ENCODE measurements at places on chromosomes 16 and 17.
A peak's percentile ranks its signal among the peaks of the same experiment; 100 is the strongest.

DNA sequence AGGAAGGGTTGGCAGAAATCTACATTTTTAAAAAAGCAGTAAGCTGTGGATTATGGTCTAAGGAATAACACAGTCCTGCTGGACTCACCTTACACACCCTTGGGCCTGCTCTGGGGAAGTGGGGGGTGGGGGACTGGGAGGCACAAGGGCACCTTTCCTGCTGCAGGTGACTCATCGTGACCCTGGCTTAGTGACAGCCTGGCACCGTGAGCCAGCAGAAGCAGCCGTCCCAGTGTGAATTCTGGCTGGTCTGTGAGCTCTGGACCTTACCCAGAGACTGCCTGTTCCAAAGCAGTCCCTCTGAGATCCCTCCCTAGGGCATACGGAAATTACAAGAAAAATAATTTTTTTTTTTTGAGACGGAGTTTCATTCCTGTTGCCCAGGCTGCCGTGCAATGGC is 4.2 kb upstream of the CRK start:
- no peak overlapping the region for H3K4me3 ChIP-seq
- H3K27ac ChIP-seq: no peak overlapping the region
- DNase-seq: no peak
- H3K27me3 ChIP-seq: no peaks in the 10 kb centered on the region
- H3K36me3 ChIP-seq: no peaks in the 10 kb centered on the region
- peaks cover 47% of the 10 kb centered on the region for H3K4me1 ChIP-seq

DNA sequence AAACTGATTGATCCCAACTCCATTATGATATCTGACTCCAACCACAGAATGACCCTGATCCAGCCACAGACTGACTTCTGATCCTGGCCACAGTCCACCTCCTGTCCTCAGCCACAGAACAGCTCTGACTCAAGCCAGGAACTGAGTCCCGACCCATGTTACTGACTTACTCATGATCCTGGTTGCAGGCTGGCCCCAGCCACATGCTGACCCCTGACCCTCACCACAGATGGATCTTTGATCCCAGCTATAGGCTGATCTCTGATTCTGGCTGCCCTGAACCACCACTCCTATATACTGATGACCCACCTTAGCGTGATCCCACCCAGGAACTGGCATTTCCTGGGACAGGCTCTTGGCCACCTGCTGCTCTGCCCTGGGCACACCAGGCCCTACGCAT is 32.2 kb upstream of the IL21R start:
- H3K27ac ChIP-seq: no peak overlapping the region
- H3K4me1 ChIP-seq: peaks cover 80% of the 10 kb centered on the region
- no peak overlapping the region for H3K4me3 ChIP-seq
- H3K27me3 ChIP-seq: no peaks in the 10 kb centered on the region

DNA sequence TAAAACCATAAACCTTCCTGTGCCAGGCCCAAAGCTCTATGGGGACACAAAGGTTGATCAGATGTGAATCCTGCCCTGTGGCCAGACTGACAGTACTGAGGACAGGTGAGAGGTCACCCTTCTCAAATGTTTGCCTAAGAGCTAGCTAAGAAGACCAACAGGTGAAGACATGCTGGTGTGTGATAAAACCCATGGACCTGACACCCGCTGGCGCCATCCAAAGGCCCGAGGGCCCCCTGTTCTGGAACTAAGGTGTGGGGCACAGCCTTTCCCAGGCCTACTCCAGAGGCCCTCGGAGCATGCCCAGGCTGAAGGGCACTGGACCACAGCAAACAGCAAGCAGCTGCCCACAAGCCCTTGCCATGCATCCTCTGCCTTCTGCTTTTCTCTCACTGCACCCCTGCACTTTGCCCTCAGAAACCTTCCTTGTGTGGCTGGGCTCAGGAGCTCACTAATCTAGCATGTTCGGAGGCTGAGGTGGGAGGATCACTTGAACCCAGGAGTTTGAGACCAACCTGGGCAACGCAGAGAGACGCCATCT is 5.2 kb upstream of the CDK3 start:
- H3K4me3 ChIP-seq: no peak overlapping the region
- no peaks in the 10 kb centered on the region for H3K27me3 ChIP-seq
- no peak for DNase-seq
- H3K27ac ChIP-seq: no peak overlapping the region
- H3K4me1 ChIP-seq: peaks cover 14% of the 10 kb centered on the region
- H3K36me3 ChIP-seq: peaks cover 3% of the 10 kb centered on the region

- no peaks in the 10 kb centered on the region for H3K36me3 ChIP-seq
- H3K27ac ChIP-seq: no peak overlapping the region
- H3K4me3 ChIP-seq: no peak overlapping the region
- H3K27me3 ChIP-seq: peaks cover 1% of the 10 kb centered on the region
Measured at GRCh38 chr17:80029258-80029974, 6.3 kb downstream of the TBC1D16 start.

GRCh38 chr17:76504117-76504516 is 2.9 kb upstream of the RHBDF2 start:
- no peak for DNase-seq
- H3K27ac ChIP-seq: no peak overlapping the region
- no peak overlapping the region for H3K4me3 ChIP-seq
- no peaks in the 10 kb centered on the region for H3K27me3 ChIP-seq
- H3K4me1 ChIP-seq: peaks cover 36% of the 10 kb centered on the region
- H3K36me3 ChIP-seq: no peaks in the 10 kb centered on the region

DNA sequence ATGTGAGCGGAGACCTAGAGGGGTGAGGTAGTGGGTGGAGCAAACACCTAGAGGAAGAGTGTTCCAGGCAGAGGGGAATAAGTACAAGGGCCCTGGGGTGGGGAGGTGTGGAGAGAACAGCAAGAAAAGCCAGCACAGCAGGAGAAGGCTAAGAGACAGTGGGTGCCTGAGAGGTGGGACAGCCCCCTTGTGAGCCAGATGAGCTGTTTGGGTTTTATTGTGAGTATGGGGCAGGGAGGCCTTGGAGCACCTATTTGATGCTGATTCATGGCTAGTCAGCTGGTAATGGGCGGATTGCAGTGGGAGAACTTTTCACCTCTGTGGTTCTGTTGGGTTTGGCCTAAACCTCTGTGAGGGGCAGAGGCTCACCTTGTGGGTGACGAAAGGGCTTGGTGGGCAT is 68.4 kb downstream of the ABCC1 start:
- no peak for DNase-seq
- H3K27me3 ChIP-seq: no peaks in the 10 kb centered on the region
- peaks cover 45% of the 10 kb centered on the region for H3K36me3 ChIP-seq
- H3K4me1 ChIP-seq: no peaks in the 10 kb centered on the region

- no peak overlapping the region for H3K27ac ChIP-seq
- H3K36me3 ChIP-seq: no peaks in the 10 kb centered on the region
- H3K4me3 ChIP-seq: no peak overlapping the region
- no peaks in the 10 kb centered on the region for H3K4me1 ChIP-seq
- DNase-seq: no peak
Measured at GRCh38 chr16:49324703-49325102, 43.1 kb upstream of the CBLN1 start.

DNA sequence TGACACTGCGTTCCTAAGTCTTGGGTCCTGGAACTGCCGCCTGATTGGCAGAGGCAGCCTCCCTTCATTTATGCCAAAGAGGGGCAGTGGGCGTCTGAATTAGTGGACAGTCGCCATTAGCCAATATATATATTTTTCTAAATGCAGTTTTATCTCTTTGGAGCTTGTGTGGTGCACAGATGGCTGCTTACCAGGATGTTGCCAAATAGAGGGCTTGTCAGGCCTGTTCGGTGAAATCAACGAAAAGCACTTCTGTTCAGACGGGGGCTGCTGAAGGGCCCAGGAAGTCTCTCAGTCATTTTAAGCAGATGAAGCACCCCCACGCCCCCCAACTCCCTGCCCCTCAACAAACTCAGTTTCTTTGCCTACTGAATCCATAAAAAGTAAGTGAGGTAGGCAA is 66.0 kb downstream of the RAP1GAP2 start:
- H3K4me3 ChIP-seq: no peak overlapping the region
- H3K27ac ChIP-seq: no peak overlapping the region
- DNase-seq: no peak
- no peaks in the 10 kb centered on the region for H3K4me1 ChIP-seq
- H3K27me3 ChIP-seq: no peaks in the 10 kb centered on the region
- peaks cover 11% of the 10 kb centered on the region for H3K36me3 ChIP-seq

- H3K27ac ChIP-seq: no peak overlapping the region
- no peak for DNase-seq
- H3K4me1 ChIP-seq: peaks cover 3% of the 10 kb centered on the region
- no peak overlapping the region for H3K4me3 ChIP-seq
- no peaks in the 10 kb centered on the region for H3K27me3 ChIP-seq
Measured at GRCh38 chr17:78991906-78992532, 12.3 kb upstream of the LGALS3BP start.

DNA sequence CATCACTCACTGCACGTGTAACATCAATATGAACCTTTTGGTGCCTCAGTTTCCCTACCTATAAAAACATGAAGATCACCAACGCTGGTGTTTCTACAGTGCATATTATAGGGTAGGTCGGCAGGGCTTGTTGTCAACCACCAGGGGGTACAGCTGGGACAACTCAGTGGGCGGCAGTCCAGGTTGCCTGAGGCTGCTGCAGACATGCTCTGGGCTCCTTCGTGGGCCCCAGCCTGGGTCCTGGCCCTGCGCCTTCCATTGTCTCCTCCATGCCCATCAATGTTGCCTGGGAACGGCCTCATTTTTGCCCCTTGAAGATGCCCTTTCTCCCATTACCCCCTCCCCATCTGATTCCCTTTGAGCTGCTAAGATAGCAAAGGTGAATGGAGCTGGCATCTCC is 89.8 kb downstream of the GSG1L start:
- no peaks in the 10 kb centered on the region for H3K27me3 ChIP-seq
- no peaks in the 10 kb centered on the region for H3K36me3 ChIP-seq
- DNase-seq: no peak
- no peaks in the 10 kb centered on the region for H3K4me1 ChIP-seq

GRCh38 chr16:66519482-66520373 is 30.2 kb downstream of the TK2 start:
- H3K4me1 ChIP-seq: peaks cover 90% of the 10 kb centered on the region
- H3K27ac ChIP-seq: no peak overlapping the region
- H3K27me3 ChIP-seq: no peaks in the 10 kb centered on the region

DNA sequence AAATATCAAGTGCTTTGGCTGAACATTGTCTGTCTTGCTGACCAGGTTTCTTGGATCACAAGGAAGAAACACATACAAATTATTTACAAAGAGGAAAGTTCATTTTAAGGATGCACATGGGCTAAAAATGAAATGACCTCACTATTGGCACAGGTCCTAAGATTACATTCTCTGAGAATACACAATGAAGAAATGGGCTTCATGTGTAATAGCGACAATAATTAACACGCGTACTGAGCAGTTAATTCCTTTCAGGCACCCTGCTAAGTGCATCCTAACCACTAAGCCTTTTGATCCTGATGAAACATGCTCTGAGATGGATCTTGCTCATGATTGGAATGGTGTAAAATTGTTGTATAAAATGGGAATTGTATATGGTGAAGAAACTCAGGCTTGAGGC is 429.0 kb downstream of the HS3ST4 start:
- H3K27me3 ChIP-seq: no peaks in the 10 kb centered on the region
- no peak overlapping the region for H3K4me3 ChIP-seq
- no peaks in the 10 kb centered on the region for H3K36me3 ChIP-seq
- DNase-seq: no peak
- no peaks in the 10 kb centered on the region for H3K4me1 ChIP-seq

DNA sequence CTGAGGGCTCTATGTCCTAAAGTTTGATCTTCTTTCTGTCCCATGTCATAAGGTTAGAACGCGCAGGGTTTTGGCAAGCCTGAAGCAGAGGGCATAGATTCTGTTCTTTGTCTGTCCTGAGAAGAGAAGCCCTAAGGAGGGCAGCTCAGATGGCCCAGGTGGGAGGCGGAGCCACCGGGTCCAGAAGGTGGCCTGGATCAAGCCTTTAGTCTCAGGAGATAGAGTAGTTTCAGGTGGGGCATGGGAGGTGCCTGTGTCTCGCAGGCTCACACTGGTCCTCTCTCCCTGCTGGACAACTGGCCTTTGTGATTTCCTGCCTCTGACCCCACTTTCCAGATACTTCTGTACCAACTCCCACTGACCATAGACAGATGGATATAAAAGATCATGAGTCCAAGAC is 44.2 kb upstream of the DNAJA2 start:
- peaks cover 11% of the 10 kb centered on the region for H3K4me1 ChIP-seq
- no peaks in the 10 kb centered on the region for H3K36me3 ChIP-seq
- H3K27ac ChIP-seq: no peak overlapping the region
- no peak overlapping the region for H3K4me3 ChIP-seq
- DNase-seq: no peak

GRCh38 chr16:89685916-89686315 is 573 bp upstream of the CDK10 start:
- H3K27me3 ChIP-seq: no peaks in the 10 kb centered on the region
- peaks cover 14% of the 10 kb centered on the region for H3K4me1 ChIP-seq
- DNase-seq: no peak

DNA sequence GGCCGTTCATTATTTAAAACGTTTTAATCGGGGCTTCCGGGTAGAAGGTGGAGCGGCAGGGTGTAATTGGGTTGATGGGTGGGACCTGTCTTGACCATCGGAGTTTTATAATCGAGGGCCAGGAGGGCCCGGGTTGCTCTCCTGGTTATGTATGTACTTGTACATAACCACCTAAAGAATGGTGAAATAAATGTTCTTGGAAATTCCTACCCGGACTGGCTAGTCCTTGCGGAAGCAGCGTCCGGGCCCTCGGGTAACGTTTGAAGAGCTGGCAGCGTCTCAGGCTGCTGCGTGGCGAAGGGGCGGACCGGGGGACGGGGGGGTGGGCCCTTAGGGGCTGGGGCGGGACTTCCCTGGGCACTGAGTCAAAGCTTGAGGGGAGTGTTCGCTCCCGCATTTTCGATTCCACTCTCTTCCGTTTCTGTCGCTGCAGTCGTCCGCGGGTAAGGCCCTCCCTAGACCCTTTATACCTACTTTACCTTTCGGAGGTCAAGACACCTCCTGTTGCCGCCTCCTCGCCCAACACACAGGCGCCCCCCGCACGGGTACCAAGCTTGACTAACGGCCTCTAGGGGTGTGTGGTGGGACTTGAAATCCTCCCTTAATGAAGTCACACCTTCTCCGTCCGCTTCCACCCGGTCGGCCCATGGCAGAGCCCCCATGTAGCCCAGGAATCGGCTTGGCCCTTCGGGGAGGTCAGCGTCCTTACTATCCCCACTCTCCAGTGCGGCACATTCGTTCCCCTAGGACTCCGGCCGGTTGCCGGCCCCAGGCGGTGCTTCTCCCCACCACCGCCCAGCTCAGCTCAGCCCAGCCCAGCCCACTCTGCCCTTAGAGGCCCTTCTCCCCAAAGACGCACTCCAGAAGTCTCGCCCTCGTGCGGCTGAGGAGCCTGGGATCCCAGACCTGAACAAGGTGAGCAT is at the start of gene TMEM106A:
Gene TMEM106A (plus strand): TSS at position 396 of the 923 bp plus-strand sequence. CDS start 1,167 bp downstream, outside the sequence.
- peak within 1 kb of the TSS; percentile 86 for H3K4me3 ChIP-seq
- H3K4me1 ChIP-seq: peaks cover 22% of the 10 kb centered on the region
- H3K36me3 ChIP-seq: peaks cover 15% of the 10 kb centered on the region
- peak within 1 kb of the TSS; percentile 87 for H3K27ac ChIP-seq

- H3K4me1 ChIP-seq: no peaks in the 10 kb centered on the region
- no peak overlapping the region for H3K4me3 ChIP-seq
- no peaks in the 10 kb centered on the region for H3K36me3 ChIP-seq
- no peak for DNase-seq
Measured at GRCh38 chr16:52591934-52592592, 45.1 kb upstream of the TOX3 start.

Measured in CD4-positive, alpha-beta memory T cell (primary cell).